ENCODE measurements at places on chromosomes 6 and 20.

- no peak for DNase-seq
These were observed 153.2 kb upstream of the TOP1 start for GRCh38 chr20:40875116-40876085.

DNA sequence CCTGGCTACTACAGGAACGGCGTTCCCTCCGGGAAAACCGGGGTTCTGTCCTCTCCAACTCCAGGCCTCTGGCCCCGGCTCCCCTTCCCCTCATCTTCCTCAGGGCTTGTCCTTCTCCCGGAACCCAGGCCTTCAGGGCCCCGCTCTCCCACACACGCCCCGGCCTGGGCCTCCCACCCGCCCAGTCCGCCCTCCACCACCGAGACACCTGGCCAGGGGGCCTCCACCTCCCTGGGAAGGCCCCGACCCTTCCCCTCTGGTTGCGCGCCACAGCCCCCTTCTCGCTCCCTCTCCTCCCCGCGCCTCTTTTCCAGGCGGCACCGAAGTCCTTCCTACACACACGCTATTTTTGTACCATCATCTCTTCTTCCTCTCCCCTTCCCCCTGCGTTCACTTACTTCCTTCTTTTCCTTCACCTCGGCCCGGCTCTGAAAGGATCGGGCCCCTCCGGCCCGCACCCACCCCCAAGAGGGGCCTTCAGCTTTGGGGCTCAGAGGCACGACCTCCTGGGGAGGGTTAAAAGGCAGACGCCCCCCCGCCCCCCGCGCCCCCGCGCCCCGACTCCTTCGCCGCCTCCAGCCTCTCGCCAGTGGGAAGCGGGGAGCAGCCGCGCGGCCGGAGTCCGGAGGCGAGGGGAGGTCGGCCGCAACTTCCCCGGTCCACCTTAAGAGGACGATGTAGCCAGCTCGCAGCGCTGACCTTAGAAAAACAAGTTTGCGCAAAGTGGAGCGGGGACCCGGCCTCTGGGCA is 1.3 kb upstream of the SIRPA start:
- no peak for DNase-seq

DNA sequence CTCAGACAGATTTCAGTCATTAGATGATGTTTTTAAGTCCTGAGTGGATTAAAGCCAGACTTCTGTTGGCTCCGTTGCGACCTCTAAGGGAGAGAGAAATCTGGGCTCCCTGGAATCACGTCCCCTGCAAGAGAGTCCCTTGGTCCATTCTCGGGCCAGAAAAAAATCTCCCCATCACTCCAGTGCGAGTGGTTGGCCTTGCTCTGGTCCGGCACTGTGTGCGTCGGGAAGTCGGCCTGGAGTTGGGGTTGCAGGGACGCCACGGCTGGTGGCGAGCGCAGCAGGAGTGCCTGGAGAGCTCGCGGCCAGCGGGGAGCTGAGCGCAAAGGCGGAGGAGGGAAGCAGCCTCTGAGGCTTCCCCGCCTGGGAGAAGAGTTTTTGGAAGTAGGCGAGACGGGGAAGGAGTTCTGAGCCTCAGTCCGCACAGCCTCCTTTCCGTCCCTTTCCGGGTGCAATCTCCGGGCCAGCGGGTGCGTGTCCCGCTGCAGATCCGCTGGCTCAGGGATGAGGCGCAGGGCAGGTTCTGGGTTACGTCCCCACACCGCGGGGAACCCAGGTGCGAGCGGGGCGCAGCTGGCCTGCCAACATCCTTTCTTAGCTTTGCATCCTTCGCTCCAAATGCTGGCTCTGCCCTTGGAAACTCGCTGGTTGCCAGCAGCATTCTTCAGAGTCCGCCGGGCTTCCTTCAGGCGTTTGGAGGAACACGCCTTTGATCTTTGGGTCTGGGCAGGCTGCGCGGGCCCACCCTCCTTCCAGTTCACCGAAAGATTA is 6.8 kb downstream of the TCF21 start:
- DNase-seq = no peak

DNA sequence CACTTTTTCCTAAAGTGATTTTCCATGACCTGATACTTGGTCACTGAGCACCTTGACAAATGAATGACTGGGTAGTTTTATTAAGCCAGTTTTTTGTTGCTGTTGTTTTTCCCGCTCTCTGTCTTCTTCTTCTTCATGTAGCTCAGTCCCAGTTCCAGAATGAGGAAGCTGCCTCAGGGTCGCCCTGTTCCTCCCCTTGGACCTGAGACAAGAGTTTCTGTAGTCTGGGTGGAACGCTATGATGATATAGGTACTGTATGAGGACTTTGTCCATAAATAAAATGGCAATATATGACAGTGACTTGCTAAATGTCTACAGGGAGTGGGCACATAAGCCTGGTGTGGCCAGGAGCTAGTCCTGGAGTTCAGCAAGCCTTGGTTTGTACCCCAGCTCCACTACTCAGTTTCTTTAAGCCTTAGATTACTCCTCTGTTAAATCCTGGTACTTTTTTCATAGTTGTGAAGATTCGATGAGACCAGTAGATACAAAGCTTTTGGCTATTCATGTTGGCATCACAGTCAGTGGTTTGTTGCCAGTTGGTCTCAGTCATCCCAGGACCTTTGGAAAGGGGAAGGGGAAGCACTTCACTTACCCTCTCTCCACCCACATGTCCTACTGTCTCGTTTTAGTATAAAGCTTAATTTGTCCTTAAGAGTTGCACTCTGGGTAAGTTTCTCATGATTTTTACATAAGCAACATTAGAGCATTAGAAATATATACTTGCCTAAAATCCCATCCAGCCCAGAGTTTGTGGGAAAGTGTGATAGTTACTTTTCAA is 11.1 kb upstream of the ADIG start:
- DNase-seq = no peak

DNA sequence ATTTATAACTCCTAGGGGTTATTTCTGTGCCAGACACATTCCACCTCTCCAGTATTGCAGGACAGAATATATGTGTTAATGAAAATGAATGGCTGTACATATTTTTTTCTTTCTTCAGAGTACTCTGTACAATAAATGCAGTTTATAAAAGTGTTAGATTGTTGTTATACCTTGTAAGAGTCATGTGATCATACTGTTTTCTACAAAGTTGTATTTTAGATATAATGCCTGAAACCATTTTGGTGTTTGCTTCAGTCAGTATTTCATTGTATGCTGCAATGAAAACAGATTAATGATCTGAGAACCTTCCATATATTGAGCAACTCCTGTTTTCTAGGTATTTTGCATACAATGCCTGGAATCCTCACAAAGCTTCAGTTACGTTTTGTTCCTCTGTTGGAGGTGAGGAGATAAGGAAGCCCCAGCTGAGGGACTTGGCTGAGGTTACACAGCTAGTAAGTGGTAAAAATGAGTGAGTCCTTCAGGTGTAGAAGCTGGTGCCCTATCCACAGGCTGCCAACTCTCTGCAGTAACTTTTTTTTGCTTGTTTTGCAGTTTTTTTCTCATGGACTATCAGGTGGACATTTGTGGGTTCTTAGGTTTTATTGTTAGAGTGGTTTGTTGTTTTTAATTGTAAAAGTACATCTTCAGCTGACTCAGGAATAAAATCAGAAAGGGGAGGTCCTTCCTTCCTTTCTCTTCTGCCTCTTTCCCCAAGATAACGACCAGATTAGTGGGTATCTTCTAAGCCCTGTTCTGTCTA is 11.6 kb downstream of the PDCD2 start:
- DNase-seq = no peak

DNA sequence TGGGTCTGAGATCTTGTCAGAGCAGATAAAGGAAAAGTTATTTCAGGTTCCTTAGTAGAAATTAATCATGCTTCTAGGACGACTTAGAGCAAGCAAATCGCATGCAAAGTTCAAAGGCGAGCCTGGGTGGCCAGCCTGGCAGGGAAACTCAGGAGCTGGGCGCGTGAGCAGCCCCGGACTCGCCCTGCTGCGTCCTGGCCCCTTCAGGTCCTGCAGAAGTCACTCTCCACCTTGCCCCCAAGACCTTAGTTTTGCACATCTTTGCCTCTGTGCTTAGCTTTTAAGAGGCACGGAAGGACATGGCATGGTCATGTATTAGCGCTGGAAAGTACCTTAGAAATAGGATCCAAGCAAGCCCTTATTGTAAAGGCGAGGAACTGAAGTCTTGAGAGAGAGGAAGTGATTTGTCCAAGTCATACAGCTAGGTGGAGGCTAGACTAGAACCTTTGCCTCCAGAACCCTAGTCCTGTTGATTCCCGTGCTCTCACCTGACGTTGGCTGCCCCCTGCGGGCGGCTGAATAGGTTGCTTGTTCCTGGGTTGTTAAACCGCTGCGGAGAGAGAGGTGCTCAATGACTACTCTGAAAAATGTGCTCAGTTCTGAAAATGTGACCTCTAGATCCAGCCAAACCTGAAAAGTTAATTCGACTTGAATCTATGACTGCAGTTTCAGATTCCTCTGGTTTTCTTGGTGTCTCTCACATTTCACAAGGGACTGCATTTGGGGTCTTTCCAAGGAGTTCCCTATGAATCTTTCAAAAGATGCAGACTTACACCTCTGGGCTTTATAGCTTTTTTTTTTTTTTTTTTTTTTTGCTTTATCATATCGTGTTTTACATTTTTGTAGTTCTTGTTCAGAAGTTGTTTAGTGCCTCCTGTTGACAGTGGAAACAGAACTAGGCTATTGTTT is 2.7 kb downstream of the MYB start:
- DNase-seq = no peak

DNA sequence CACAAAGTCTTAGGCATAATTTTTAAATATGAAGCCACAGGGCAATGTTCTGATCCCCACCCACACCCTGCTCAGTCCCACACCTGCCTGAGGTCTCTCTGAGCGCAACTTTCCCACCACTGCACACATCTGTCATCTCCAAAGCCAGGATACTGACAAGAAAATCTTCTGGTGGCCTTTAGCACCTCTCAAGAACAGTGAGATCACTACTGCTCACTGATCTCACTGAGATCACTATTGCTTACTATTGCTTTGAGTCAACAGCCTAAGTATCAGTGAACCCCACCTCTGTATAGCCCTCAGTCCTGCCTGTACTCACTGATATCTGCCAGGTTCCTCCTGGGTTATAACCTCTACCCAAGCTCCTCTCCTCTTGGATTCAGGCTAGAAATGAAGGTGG is 6.4 kb downstream of the TNFRSF21 start:
- no peak for DNase-seq

GRCh38 chr20:11158146-11158545 is 484.3 kb upstream of the JAG1 start:
- no peak for DNase-seq

- no peak for DNase-seq
These were observed 571.8 kb downstream of the QKI start for GRCh38 chr6:163986313-163986712.

- DNase-seq = no peak
These were observed 36.1 kb upstream of the PAQR8 start for GRCh38 chr6:52325695-52326471.

GRCh38 chr6:111243095-111243494 is 155.8 kb downstream of the SLC16A10 start:
- DNase-seq = no peak

- no peak for DNase-seq
These were observed 2.4 kb downstream of the PNPLA1 start for GRCh38 chr6:36272234-36272633.

- no peak for DNase-seq
These were observed 117.6 kb upstream of the PHACTR1 start for GRCh38 chr6:12598919-12599318.
